ENCODE measurements at places on chromosomes 7 and 10.
A peak's percentile ranks its signal among the peaks of the same experiment; 100 is the strongest.

DNA sequence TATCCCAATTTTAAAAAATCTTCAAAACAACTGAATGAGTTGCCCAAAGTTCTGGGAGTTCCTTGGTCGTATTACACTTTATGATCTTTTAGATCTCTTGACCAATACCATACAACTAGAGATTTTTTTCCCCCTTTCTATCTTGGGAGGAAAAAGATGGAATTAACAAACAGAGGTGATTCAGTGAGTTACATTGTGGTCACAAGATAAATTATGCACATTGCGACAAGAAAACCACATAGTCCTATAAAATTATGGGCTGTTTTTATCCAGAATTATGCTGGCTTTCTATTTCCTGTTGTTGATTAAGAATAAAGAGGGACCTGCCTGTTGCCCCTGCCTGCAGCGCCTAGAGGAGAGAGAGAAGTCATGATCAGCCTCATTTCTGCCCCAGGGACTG is 8.2 kb upstream of the SGPL1 start:
- no peak for DNase-seq

- DNase-seq = no peak
These were observed 14.8 kb upstream of the CD36 start for GRCh38 chr7:80623503-80624252.

DNA sequence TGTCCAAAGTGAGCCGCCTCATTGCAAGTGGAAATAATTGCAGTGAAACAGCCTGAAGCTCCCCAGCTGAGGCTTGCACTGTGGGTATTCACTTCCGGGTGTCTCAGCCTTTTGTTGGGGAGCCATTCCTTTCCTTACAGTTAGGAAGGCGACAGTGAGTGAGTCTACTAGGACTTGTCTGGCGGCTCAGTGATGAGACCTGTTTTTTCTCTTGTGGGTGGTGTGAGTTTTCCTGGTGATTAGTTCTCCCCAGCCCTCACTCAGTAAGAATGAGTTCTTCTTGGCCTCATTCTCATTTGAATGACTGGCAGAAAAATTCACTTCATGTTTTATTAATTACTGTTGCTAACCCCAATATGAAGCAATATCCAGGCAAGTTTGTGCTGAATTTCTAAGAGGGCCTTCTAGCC is 2.6 kb downstream of the PGAM1 start:
- DNase-seq = peak; percentile 43

GRCh38 chr10:71561003-71561574 is 158.5 kb downstream of the C10orf105 start:
- no peak for DNase-seq

DNA sequence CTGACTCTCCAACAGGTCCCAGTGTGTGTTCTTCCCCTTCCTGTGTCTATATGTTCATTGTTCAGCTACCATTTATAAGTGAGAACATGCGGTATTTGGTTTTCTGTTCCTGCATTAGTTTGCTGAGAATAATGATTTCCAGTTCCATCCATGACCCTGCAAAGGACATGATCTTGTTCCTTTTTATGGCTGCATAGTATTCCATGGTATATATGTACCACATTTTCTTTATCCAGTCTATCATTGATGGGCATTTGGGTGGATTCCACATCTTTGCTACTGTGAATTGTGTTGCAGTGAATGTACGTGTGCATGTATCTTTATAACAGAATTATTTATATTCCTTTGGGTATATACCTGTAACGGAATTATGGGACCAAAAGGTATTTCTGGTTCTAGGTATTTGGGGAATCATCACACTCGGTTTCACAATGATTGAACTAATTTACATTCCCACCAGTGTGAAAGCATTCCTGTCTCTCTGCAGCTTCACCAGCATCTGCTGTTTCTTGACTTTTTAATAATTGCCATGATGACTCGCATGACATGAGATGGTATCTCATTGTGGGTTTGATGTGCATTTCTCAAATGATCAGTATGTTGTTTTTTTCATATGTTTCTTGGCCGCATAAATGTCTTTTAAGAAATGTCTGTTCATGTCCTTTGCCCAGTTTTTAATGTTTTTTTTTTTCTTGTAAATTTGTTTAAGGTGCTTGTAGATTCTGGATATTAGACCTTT is 60.2 kb downstream of the LSMEM1 start:
- no peak for DNase-seq

DNA sequence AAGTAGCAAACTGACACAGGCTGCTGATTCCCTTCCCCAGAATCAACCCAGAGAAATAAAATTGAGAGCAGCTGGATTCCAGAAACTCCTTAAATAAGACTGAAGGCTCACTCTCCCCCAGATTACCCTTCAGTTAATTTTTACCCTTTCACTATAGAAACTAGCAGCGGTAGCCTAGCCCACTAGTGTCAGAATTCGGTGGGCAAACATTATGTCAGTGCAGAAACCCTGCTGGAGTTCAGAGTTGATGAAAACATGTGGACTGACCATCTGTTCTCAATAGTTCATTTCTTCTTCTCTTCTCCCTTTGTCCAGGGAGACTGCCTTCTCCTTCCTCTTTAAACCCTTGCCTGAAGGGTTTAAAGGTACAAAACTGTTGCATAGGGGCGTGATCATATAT is 100.1 kb downstream of the PODXL start:
- no peak for DNase-seq

DNA sequence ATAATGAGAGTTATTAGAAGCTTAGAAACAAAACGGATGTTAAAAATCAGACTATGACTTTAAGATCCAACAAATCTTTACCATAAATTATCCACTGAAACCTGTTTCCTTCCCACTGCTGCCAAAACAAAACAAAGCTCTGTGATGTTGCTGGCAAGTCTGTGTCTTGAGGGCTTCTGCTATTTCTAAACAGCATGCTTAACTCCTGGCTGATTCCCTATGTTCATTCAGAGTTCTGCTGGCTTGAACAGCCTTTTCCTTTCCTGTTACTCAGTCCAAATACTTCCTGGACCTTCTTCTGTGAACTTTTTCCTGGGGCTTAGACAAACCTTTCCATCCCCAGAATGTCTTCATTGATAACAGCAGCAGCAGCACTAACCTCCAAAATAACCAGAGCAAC is 448.1 kb downstream of the SORCS1 start:
- DNase-seq = no peak

GRCh38 chr10:7513936-7514335 is 103.1 kb upstream of the SFMBT2 start:
- DNase-seq = no peak

DNA sequence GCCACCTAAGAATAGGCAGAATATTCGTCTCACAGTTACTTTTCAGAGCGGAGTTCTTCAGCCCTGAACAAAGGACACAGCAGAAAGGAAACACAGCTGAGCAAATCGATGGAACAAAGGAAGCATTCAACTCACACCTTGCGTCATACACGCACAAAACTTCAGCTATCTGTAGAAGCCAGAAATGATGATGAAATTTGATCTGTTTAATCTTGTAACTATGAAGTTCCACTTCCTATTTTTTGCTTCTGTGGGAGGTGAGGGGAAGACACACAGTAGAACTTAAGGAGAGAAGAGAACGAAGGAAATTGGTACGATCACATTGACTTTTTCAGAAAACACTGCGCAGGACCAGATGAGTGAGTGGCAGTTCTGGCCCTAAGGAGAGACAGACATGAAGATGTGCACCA is 26.2 kb downstream of the FAM171A1 start:
- peak; percentile 67 for DNase-seq

All from inflammatory macrophage treated with lipopolysaccharide for 1 hour (primary cell).